ENCODE measurements at places on chromosomes 1 and 21.

DNA sequence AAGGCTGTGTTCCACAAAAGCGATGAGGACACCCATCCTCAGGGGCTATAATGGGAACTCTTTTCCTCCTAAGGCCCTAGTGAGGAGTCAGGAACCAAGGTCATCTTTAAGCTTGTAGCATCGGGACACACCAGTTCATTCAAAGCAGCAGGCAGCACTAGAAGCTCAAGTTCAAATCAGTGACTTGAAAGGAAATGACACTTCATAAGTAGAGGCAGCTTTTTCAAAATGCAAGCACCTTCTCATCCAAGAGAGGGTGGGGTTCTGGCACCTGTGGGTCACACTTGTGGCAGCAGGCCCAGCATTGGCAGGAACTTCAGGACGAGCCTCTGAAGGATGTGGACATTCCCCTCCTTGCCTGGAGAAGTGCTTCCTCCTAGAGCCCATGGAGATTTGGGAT lies 496.3 kb downstream of the KIF26B start:
- DNase-seq, result no peak

- no peak for DNase-seq
These were observed 197.0 kb downstream of the GABPA start for GRCh38 chr21:25931765-25932164.

- DNase-seq, result no peak
These were observed 10.9 kb upstream of the ELAVL4 start for GRCh38 chr1:50097791-50098190.

DNA sequence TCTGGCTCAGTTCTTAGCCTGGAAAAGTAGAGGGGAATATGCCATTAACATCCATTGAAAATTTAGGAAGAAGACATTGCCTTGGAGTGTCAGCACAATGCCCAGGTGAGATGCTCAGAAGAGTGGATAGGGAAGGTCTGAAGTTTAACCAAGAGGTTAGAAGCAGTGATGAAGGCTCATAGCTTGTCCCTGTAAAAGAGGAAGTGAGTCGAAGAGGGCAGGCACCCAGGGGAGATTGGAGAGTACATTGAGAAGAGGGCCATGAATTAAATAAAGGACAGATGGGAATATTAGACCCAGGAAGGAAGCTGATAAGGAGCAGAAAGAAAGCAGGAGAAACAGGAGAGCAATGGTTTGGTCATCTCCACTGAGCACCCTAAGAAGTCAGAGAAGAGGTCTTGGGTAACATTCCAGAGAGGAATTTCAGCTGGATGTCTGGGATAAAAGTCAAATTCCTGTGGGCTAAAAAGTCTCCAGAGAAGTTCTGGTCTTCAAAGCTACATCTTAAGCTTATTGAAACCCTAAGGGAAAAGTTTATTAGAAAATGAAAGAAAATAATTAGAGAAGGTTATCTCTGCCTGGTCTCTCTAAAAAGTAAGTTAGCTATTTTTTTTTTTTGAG lies 17.3 kb downstream of the C8B start:
- no peak for DNase-seq

DNA sequence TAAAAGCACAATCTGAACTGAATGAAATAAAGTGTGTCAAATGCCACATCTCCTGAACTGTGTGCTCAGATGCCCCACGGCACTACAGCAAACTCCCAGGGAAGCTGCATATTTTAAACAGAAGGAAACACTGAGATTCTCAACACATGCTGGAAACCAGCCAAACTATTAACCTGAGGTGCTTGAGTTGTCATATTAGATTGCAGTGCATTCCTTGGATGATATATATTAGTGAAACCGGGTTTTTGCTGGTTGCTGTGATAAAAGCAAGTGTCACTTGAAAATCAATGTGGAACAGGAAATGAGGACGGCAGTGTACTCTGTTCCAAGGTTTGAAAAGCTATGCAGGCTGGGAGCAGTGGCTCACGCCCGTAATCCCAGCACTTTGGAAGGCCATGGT lies 8.7 kb downstream of the SYNJ1 start:
- no peak for DNase-seq

- no peak for DNase-seq
These were observed 7.7 kb downstream of the GOLT1A start for GRCh38 chr1:204206121-204206520.

DNA sequence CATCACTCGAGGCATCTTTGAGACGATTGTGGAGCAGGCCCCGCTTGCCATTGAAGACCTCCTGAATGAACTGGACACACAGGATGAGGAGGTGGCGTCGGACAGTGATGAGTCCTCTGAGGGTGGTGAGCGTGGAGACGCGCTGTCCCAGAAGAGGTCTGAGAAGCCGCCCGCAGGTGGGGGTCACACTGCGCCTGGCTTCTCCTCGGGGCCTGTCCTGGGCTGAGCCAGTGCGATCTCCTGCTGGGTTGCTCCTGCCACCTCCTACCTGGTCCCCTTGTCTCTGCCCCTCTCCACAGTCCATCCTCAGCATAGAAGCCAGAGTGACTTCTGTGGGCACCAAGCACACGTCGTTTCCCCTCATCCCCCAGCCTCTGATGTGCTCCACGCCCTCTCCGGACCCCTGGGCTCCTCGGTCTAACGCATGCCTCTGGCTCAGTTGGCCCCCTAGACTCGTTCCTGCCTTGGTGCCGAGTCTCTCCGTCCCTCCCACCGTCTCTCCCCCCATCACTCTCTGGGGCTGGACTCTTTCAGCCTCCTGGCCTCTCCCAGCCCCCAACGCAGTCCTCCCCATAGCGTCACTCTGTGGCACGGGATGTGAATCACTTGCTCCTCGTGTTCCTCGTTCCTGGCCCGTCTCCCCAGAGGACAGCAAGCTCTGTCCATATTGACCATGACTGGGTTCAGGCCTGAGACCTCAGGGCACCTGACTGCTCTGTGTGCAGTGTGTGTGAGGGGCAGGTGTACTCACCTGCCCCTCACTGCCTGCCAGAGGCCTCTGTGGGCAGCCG lies 8.7 kb downstream of the RRP1 start:
- DNase-seq, result no peak

DNA sequence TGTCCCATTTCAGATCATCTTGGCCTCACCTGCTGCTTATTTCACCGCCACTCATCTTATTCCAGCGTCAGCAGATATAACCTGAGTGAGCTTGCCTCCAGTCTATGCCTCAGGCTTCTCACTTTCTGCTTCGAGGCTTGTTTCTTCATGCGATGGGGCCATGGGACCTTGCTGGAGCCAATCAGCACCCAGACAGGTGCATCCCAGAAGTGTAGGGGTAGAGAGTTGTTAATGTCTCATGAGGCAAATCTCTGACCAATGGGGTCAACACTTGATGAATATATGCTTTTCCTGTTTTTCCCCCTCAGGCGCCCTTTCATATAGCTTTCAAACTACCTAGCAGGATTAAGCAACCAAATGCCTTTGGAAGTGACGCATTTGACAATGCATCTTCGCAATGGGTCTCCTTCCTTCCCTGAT lies 935 bp upstream of the YIPF1 start:
- no peak for DNase-seq

DNA sequence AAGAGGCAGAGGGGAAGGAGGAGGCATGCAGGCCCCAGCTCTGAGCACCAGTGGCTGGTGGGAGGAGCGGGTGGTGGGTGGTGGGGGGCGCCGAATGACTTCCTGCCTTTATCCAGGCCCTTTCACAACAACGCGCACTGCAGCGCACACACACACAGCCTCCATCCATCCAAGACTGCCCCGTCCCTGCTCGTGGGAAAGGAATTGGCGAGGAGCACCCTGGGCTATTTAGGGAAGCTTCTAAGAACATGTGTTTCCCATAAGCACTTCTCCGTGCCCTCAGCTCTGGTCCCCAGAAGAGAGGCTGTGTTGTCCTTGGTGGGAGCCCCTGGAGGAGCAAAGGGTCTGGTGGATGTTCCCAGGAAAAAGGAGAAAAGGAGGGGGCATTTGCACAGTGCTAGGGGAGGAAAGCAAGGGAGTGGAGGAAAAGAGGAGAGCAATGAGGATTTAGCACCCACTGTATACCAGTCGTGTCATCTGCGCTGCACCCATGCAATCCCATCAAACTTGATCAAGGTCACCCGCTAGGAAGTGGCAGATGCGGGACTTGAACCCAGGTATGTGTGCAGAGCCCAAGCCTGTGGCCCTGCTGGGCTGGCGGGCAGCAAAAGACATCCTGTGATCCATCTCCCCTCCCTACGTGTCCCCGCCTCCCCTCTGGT lies 28.1 kb downstream of the EPHA2 start:
- DNase-seq, result no peak

DNA sequence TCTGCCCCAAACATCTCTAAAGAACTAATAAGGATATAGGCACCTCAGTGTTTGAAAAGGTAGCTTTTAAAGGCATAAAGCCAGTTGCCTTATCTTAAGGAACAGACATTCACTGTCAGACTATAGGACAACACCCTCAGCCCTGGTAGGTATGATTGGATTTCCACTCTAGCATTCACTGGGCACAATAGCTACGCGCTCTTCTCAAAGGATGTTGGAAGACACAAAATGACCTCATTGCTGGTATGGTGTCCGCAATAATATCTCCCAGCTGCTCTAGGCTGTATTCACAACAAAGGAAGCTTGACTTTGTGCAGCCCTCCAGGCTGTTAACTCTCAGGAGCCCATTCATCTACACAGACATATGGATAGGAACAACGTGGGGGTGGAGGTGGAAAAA lies 119.4 kb upstream of the CXADR start:
- no peak for DNase-seq

DNA sequence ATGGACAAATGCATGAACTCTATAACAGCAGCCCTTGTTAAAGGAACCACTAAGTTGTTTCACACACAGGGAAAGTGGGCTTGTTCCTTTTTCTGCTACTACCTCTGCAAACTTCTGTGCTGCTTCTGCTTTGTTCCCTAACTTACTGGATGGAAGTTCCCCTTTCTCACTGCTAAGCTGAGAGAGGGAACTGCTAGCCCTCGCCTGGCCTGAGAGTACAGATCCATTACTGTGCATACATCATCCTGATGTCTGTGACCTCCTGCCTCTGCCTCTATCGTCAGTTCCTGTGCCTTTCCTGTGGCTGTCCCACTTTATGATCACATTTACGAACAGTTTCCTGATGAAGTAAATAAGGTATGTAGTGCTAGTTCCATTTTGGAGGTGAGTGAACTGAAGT lies 3.5 kb downstream of the GNAT2 start:
- no peak for DNase-seq

GRCh38 chr1:224193319-224193966 lies 10.4 kb downstream of the DEGS1 start:
- no peak for DNase-seq

GRCh38 chr1:41442697-41443251 lies 41.7 kb downstream of the EDN2 start:
- no peak for DNase-seq

Data from activated naive CD8-positive, alpha-beta T cell treated with anti-CD3 and anti-CD28 coated beads, Interleukin-2, amount 50 U/mL, for 16 hours (primary cell).